ENCODE measurements at places on chromosomes 7 and 10.

DNA sequence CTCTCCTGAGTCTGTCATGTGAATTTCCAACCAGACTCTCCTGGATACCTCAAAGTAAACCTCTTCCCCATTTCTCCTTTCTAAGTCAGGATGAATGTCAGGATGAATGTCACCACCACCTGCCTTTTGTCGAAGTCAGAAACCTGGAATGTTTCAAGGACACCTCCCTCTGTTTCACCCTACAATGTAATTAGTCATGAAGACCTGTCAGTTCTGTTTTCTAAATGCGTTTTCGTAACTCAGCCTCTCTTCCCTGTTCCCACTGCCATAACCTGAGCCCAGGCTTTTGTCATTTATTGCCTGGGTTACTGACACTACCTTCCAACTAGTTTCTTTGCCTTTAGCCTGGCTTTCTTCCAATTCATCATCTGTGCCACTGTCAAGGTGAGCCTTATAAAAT lies 5.5 kb upstream of the STN1 start:
- DNase-seq, result no peak

- DNase-seq, result no peak
Observed at GRCh38 chr7:101985057-101985902, 167.9 kb downstream of the CUX1 start.

GRCh38 chr10:3090914-3091787 lies 23.8 kb downstream of the PFKP start:
- DNase-seq, result no peak

GRCh38 chr10:114751856-114752255 lies 69.7 kb upstream of the FHIP2A start:
- DNase-seq, result no peak

- DNase-seq, result no peak
Observed at GRCh38 chr10:118594392-118595063, 920 bp downstream of the PRLHR start.

GRCh38 chr7:149845257-149845980 lies 7.2 kb downstream of the ZNF862 start:
- DNase-seq, result no peak

- no peak for DNase-seq
Observed at GRCh38 chr7:26627891-26628341, 236.5 kb downstream of the SKAP2 start.

DNA sequence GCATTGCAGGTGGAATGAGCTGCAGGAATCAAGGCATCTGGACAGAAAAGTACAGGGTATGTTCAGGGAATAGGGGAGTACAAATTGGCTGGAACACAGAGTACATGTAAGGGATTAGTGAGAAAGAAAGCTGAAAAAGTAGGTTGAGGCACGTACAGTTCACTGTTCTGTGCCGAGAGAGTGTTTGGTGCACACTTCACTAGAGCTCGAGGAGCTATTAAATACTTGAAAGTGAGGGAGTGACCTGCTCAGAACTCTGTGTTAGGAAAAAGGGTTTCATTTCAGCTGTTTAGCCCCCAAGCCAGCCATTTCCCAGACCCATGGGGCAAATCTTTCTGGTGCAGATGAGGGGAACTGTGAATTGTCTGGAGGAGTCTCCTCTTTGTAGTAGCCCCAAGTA lies 115.2 kb downstream of the TBXAS1 start:
- no peak for DNase-seq

- DNase-seq, result no peak
Observed at GRCh38 chr10:88138319-88138848, 275.0 kb downstream of the PTEN start.

GRCh38 chr10:47456794-47457527 lies 27.0 kb downstream of the ANXA8 start:
- DNase-seq, result no peak

GRCh38 chr7:16978358-16979244 lies 96.8 kb upstream of the AGR3 start:
- no peak for DNase-seq

DNA sequence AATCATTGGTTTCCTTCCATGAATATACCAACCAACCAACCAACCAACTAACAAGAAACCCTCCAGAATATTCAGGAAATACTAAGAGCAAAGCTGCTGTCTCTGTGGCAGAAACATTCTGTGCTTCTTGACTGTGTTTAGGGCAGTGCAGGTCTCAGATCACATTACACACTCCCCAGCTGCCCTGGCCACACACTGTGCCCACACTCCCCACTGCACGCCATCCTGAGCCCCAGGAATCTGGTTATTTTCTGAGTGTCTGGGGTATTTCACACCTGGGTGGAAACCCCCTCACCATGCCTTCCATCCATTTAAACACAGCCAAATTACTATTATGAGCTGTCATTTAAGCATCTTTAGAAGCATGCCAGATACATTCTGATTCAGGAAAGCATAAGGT lies 183.7 kb upstream of the ANK3 start:
- no peak for DNase-seq

GRCh38 chr7:38476764-38477163 lies 154.4 kb downstream of the AMPH start:
- peak; percentile 2 for DNase-seq

GRCh38 chr10:113858541-113858940 lies 4.1 kb downstream of the NHLRC2 start:
- DNase-seq, result peak; percentile 1

GRCh38 chr7:155216475-155217272 lies 81.0 kb upstream of the INSIG1 start:
- DNase-seq, result no peak

DNA sequence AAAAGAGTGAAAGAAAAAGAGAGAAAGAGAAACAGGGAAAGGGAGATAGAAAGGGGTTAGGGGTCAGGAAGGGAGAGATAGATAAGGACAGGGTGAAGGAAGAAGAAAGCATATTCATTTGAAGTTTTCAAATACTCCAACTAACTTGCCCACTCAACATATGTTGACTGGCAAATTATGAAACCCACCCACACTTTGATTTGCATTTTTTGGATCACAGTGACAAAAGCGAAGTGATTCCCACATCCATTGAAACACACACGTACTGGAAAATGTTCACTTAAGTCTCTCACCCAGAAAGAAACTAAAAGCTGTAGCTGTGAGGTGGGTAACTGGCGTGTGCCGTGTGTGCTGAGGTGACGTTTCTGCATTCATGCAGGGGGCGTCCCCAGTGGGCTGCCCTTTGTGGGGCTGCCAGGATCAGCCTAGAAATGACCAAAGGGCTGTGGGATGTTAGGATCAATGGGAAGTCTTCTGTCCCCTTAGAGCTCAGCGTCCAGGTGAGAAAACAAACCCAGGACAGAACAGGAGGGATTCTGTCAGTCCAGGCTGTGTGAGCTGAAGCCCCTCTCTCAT lies 134.9 kb upstream of the ADARB2 start:
- no peak for DNase-seq

DNA sequence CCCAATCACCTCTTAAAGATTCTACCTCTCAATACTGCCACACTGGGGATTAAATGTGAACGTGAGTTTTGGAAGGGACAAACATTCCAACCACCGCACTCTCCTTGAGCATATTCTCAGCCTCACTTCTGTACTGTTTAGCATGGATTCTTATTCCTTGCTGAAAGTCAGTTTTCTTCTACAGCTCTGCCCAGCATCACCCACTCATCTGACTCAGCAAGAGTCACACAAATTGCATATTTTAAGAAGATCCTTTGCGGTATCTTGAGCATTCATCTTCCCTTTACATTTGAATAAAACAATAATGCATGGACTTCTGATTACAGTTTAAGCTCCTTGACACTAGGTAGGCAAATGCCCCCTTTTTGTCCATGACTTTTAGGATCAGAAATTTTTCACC lies 251.6 kb upstream of the MKLN1 start:
- DNase-seq, result no peak

DNA sequence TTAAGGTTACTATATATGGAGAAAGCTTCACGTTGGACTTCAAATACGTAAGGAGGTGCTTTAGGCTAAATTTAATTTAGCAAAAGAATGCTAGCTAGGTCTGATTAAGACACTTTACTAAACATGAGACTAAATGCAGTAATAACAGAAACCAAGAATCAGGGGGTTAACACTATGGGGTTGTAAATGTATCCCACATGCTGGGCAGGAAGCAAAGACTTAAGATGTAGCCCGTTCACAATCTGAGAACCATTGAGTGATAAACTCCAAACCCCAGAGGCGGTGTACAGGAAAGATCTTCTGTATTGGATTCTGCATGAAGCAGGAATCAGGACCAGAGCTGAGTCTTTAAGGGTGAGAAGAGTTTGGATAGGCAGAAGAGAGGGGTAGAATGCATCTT lies 60.4 kb downstream of the FZD1 start:
- DNase-seq, result peak; percentile 60

- no peak for DNase-seq
Observed at GRCh38 chr10:69232252-69232651, 12.1 kb downstream of the HKDC1 start.

GRCh38 chr10:45249978-45250693 lies 65.3 kb downstream of the OR13A1 start:
- DNase-seq, result peak; percentile 77

- DNase-seq, result peak; percentile 61
Observed at GRCh38 chr7:6590645-6591110, 857 bp downstream of the INTS15 start.

DNA sequence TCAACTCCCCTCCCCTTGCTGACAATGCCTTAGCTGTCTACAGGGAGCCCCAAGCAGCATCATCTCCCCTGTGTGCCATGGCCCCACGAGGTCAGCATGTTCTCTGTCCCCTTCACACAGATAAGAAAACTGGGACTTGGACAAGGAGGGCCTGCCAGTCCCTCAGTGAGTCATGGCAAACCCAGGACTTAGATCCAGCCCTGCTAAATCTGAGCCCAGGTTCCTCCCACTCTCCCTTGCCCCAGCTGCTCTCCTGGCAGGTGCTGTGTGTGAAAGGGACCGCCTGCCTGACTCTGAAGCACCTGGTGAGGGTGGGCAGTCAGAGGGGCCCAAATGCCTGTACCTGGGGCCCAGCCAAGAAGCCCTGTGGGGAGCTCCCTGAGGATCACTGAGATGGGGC lies 7.4 kb downstream of the CRHR2 start:
- no peak for DNase-seq

- DNase-seq, result no peak
Observed at GRCh38 chr7:81736091-81736490, 33.8 kb downstream of the HGF start.

DNA sequence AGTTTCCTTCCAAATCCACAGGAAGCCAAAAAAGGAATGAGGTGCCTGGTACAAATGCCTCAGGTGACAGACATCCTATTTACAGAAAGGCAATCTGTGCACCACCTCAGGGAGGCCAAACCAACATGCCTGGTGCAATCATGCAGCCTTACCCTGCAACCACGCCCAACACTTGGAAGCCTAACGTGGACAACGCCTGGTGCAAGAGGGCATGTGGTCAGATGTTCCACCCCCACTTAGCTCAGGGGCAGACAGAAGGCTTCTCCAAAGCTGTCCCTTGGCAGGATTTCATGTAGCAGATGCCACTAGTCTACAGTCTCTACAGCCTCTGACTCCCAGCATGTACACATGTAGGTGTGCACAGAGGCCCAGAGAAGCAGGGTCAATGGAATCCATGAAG lies 89.5 kb downstream of the KCNMA1 start:
- DNase-seq, result no peak

DNA sequence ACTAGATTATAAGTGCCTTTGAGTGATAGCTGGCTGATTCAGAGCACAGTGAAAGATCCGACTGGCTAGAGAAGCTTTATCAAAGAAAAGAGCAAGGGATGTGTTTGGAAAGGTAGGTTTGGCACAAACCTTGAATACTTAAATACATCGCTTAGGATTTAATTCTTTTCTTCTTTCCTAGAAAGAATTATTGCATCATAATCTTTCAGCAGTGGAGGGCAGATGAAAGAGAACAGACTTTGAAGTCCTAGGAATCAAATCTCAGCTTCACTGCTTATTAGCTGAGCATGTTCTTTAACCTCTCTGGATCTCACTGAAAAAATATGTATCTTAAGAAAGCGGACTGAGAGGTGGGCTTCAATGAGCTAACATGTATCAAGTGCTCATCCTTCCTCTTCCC lies 122.8 kb downstream of the ZNF365 start:
- DNase-seq, result no peak

DNA sequence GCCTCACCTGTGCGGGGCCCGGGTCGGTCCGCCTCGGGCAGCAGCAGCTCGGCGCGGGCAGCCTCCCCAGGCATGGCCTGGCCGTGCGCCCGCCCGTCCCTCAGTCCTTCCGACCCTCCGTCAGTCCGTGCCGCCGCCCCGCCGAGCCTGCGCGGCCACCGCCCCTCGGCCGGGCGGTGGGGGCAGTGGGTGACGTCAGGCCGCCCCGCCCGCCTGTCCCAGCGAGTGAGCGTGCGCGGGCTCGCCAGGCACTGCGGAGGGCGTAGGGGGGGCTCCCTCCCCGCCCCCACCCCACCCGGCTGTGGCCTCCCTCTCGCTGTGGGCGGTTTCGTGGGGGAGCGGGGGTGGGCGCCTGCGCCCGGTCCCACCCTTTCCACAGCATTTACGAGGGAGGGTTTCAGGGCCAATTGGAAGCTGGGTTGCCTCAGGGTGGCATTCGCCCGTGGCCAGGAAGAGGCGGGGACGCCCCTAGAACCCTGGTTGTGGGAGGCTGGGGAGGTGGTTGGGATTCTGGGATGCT lies at the start of gene NACAD:
NACAD (minus strand) TSS at position 149 of the 520 bp plus-strand sequence; CDS start at position 74, 75 bp downstream.
- DNase-seq, result peak; percentile 82

- DNase-seq, result no peak
Observed at GRCh38 chr10:104321226-104321625, 17.0 kb downstream of the ITPRIP start.

- no peak for DNase-seq
Observed at GRCh38 chr10:48800007-48800675, 115.5 kb downstream of the WDFY4 start.

- no peak for DNase-seq
Observed at GRCh38 chr7:51601461-51601860, 284.9 kb upstream of the COBL start.

DNA sequence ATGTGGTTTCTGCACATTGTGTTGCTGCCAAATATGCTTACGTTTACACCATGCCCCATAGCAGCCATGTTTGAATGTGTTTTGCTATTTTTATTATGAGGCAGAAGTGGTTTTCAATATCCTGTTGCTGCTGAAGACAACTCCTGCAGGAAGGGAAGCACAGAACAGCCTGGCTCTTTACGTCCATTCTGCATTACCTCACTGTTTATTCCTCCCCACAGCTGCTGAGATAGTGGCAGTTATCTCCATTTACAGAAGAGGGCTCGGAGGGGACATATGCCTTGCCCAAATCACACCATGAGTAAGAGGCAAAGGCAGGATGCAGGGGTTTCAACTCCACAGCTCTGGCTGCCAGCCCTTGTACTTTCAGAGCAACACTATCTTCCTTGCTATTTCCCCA lies 35.3 kb downstream of the PLPP4 start:
- no peak for DNase-seq

- DNase-seq, result no peak
Observed at GRCh38 chr10:91412354-91413087, 2.4 kb downstream of the HECTD2 start.
